Right ventricle myocardium inferior (tissue), 1 donor: ENCODE measurements at places on chromosomes 6 and 20.

GRCh38 chr20:10611357-10611756 is 62.4 kb downstream of the JAG1 start:
- DNase-seq: peak; percentile 73

- DNase-seq: no peak
Measured at GRCh38 chr6:33762713-33763112, 16.0 kb upstream of the IP6K3 start.

GRCh38 chr6:150667977-150668716 is 68.5 kb downstream of the PLEKHG1 start:
- peak; percentile 89 for DNase-seq

DNA sequence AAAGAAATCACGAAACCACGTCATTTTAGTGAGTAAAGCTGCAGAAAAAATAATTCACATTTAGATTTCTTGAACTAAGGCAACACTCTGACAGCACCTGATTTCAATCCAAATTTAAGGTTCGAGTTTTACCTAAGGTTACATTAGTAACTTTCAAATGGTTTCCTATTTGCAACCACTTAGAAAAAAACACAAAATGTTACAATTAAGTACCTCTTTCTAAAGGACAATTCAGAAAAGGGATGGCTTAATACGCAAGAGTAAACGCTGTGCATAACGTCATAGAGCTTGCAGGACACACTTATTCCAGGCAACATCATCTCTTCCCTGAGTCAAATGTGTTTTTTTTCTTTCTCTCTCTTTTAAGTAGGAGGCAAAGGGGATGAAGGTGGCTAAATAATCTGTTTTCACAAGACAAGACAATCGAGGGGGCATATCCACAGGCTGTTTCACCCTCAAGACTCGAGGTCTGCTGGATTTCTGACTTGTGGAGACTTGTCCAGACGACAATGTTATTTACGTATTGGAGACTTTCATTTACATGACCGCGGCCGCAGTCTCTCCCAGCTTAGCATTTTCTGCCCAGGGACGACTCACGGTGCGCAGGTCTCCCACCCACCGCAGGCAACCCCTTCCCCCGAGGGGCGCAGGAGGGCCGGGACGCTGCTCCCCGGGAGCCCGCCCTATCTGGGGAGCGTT is 86.0 kb downstream of the SESN1 start:
- DNase-seq: no peak

DNA sequence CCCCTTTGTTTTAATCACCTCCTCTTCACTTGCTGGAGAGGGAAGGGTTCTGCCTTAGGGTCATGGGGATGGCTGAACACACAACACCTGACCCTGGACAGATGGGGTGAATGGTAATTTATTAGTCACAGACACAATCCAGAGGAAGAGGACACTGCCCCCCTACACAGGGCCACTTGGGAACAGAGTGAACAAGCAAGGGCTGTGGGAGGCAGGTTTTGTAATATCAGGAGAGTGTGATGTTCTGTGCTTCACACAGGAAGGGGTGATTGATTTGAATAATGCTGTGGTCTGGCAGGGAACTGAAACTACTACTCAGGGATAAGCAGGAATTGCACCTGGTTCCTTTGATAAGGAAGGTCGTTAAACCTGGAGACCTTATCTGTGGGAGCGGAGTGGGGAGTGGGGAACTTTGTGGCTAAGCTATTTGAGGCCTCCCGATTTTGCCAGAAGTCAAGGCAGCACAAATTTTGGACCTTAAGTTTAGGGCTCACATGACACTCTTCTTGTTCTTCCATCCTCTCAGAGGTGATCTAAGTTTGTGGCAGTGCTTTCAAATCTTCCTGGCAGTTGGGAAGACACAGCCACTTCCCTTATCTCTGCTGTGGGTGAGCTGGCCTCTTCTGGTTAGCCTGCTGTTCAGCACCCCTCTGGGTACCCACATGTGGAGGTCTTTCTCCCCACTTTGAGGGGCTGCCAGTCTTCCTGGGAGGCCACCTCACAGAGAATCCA is 77.8 kb downstream of the CD164 start:
- no peak for DNase-seq

GRCh38 chr20:36969478-36970186 is 18.1 kb upstream of the SAMHD1 start:
- DNase-seq: no peak

DNA sequence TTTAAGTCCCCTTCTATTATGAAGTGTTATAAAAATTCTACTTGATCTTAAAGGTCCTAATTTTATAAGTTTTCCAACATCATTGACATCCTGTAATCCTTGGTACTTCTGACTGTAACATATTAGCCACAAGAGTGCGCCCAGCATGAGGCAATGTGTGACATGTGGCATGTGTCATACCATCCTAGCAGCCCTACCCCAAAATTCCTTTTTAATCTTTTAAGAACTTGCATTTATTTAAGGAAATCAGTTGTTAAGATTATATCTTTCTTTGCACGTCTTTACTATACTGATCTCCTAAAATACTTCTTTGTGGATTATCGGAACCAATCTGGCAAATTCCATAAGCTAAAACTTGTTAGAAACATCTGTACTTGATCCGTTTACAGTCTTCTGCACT is 167.1 kb upstream of the SLC24A3 start:
- no peak for DNase-seq

GRCh38 chr6:164066766-164067165 is 652.2 kb downstream of the QKI start:
- no peak for DNase-seq
